NCI-H2081 (cell line): ENCODE measurements at places on chromosomes 11 and 22.
A peak's percentile ranks its signal among the peaks of the same experiment; 100 is the strongest.

DNA sequence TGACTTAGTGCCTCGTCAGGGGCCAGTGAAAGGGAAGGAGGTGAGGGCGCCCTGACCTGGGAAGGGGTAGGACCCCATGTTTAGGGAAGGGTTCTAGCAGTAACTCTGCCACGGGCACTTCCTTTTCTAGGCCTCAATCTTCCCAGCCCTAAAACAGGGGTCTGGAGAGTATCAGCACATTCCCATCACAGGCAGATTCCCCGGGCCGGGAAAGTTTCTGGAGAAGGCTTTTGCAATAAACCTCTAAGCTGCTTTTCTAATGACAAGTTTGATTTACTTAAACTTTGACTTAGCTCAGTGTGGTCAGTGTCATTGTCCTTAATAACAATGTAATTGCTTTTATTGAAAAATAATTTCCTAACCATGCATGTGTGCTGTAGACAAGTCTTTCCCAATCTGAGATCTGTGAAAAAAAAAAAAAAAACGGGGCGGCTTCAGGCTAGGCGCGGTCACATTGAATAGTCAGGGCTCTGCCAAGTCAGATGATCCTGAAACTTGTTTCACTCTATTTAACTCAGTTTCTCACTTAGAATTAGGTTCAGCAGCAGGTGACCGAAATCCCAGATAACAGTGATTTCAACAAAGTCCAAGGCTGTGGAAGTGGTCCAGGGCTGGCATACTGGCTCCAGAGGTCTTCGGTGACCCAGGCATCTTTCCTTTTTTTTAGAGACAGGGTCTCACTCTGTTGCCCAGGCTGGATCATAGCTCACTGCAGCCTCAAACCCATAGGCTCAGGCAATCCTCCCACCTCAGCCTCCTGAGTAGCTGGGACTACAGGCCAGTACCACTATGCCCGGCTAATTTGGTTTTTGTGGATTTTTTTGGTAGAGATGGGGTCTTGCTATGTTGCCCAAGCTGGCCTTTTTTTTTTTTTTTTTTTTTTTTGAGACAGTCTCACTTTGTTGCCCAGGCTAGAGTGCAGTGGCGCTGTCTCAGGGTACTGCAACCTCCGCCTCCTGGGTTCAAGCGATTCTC, 19.5 kb upstream of the TAB1 start:
- no peak for DNase-seq

- DNase-seq: no peak
Measured at GRCh38 chr11:15159085-15159484, 44.4 kb downstream of the INSC start.

- no peak for DNase-seq
Measured at GRCh38 chr11:74437441-74438042, 29.8 kb downstream of the KCNE3 start.

DNA sequence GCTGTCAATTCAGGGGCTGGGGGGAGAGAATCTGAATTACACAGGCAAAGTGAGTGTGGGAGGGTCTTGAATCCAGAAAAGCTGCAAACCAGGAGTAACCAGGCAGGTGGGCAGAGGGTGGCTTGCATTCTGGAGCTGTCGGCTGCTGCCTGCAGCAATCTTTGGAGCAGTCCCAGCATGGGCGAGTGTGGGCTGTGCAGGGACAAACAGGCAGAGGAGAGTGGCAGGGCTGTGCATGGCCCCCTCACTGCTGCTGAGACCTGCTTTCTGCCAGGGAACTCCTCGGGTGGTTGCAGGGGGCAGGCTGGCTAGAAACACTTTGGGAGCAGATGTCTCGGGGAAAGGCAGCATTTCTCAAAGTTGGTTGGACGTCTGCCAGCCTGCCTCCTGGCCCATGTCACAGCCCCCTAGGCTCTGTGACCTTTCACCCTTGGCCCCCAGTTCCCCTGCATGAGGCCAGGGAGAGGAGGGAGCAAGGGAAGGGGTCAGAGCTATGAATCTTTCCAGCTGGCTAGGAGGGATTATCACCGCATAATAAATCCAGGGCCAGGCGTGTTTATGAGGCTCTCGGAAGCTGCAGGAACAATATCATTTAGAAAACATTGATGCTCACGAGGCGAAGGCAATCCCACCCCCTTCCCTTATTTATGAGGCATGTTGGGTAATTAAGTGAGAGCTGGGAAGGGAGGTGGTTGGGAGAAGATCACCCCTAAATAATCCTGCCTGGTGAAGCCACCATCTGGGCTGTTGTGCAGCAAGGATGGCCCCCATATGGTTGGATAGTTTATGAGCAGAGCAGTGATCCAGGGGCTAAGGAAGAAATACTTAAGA, 212.3 kb upstream of the NCAM1 start:
- no peak for DNase-seq

GRCh38 chr22:19654338-19654987, 59.8 kb upstream of the SEPTIN5 start:
- DNase-seq: no peak

DNA sequence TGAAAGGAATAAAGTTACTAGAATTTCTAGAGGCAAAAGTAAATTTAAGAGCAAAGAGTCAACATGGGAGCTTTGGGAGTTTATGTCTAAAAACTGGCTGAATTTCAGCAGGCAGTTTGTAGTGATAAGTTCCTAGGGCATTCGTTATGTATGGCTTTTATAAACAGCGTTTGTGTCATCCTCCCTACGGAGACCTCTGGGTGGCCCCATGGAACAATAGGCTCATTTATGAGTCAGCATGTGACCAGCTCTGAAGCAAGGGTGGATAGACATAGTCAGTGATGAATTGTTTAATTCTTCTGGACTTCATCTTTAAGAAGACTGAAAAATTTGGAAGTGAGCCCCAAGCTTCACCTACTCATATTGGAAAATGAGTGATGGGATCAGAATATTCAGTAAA, 37.1 kb downstream of the SVIP start:
- no peak for DNase-seq

DNA sequence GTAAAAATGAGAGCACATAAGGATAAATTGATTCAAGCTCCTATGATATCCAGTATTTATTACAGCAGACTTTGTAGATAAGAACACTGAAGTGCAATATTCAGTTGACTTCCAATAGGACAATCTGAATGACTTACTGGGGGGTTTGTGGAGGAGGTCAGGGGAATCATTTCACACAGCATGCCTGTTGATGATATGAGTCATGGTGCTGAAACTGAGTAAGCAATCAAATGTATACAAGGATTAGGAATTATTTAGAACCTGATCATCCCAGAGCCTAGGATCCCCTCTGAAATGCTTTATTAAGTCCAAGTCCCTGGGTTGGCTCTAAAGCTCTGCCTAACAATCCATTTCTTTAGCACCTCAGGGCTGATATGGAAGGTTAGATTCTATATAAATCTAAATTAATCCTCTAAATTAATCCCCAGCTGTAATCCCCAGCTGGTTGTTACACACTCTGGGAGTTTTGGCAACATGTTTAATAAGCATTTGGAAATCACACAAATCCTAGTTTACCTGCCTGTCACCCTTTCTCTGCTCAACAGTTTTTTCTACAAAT, 326.4 kb downstream of the GUCY1A2 start:
- no peak for DNase-seq

DNA sequence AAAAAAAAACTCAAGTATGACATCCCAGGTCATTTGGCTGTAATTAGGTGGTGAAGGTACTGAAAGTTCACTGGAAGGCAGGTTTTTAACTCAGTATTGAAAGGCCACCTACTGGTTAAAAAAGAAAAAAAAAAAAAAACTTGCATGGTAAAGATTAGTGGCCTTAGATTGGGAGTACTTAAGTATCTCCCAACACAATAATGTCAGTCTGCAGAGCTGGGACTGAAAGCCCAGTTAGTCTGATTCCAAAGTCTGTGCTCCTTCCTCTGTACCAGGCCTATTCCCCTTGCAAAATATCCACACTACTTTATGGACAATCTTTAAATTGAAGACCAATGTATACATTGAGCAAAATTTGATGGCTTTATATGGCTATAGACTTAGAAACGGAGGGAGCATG, 85.5 kb downstream of the NOX4 start:
- peak; percentile 5 for DNase-seq

DNA sequence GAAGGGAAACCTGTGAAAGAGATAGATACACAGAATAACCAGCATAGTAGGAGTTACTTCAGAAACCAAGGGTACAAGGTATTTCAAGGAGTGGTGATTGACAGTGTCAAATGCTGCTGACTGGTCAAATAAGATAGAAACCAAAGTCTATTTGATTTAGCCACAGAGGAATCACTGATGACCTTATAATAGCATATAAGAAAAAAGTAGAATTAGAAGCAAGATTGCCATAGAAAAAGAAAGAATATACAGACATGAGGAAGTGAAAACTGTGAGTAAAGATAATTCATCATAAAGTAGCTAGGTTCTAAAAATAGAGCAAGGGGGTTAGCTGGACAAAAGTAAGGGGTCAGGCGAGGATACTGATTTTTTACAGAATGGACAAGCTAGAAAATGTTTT, 14.2 kb downstream of the ZBTB44 start:
- DNase-seq: no peak

DNA sequence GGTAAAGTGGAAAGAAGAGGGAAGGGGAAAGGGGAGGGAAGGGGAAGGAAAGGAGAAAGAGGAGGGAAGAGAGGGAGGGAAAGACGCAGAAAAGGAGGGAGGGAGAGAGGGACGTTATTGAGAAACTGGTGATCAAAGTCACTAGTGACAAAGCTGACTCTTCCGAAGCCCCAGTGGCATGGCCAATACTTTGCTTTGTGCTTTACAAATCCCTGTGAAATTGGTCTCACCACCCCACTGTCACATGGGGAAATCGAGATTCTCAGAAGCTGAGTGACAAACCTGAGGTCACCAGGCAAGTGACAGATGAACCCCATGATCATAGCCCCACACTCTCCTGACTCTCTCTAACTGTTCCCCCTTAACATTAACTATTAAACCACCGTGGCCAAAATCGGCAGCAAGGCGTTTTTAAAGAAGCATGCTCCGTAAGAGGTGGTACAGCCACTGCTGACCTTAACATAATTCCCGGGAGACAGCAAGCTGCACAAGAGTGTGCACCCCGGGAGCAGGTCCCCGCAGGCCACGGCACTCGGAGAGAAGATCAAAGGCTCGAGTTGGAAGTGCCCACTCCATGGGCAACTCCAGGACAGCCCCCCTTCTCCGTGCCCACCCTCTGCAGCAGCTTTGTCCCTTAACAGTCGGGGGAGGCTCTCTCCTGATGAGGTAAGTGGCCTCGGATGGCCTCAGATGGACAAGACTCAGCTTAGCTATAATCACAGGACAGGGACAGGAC, 34.8 kb downstream of the CELSR1 start:
- no peak for DNase-seq

DNA sequence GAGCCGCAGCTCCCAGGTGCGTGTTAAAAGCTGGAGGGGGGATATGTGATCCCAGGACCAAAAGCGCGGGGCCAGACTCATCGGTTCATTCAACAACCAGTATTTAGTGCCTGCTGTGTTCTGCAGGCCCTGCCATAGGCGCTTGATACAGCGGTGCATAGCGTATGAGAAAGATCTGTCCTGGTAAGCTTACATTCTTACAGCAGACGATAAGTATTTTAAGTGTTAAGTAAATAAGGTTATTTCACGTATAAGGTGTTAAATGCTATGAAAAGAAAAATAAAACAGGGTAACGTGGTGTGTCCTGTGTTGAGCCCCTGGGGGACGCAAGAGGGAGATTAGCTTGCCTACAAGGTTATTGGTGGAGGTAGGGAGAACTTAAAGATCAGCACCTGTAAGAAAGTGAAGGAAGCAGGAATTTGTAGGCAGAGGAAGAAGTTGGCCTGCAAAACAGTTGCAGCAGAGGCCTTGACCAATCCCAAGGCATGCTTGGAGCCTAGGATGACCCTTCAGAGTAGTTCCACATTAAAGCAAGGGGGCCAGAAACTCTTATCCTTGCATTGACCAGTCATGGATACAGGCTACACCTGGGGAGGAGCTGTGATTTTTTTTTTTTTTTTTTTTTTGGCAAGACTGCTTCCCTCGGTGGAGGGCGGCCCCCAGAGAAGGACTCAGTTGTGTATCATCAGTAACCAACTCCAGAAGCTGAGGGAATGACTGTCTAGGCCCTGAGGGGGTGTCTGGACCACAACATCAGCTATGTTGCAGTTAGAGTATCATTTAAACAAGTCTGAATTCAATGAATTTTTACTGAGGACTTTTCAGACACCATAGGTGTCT, 487 bp upstream of the LIPT2 start:
- peak; percentile 85 for DNase-seq

DNA sequence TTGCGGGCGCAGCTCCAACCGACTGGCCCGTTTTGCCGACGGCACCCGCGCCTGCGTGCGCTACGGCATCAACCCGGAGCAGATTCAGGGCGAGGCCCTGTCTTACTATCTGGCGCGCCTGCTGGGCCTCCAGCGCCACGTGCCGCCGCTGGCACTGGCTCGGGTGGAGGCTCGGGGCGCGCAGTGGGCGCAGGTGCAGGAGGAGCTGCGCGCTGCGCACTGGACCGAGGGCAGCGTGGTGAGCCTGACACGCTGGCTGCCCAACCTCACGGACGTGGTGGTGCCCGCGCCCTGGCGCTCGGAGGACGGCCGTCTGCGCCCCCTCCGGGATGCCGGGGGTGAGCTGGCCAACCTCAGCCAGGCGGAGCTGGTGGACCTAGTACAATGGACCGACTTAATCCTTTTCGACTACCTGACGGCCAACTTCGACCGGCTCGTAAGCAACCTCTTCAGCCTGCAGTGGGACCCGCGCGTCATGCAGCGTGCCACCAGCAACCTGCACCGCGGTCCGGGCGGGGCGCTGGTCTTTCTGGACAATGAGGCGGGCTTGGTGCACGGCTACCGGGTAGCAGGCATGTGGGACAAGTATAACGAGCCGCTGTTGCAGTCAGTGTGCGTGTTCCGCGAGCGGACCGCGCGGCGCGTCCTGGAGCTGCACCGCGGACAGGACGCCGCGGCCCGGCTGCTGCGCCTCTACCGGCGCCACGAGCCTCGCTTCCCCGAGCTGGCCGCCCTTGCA, 1.0 kb downstream of the FJX1 start:
- peak; percentile 81 for DNase-seq

DNA sequence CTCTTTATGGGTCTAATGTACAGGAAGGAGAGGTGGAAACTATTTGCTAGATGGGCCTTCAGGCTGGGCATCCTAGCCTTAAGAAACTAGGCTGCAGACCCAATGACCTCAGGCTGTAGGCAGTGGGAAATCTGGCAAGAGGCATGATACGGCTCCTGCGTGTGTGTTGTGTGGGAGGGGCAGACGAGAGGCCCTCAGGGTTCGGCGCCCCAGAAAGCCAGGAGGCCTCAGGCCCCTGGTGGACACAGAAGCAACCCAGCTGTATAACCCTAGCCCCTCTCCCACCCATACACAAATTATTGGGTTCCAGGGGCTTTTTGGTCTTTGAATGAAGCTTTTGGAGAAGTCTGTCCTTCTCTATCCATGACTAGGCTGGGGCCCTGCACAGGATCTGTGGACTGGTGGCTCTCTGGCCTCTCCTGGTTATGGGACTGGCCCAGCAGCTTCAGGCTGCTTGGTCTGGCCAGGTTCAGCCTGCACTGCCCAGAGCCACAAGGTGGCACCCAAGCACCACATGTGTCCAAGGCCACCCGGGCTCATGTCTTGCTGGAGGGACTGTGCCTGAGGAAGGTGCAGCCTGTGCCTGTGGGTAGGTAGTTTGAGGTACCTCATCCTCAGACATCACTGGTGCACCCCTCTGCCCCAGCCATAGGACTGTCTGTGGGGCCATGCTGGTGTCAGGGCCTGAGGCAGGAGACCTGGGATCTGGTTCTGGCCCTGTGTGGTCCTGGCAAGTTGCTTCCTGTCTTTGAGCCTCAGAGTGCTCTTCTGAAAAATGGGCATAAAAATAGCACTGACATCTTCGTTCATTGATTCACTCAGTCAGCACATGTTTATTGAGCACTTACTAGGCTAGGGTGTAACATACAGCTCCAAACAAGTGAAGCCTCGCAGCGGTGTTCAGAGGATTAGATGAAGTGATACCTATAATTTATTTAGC, 87.5 kb downstream of the RRM1 start:
- peak; percentile 36 for DNase-seq
